NAMALWA (cell line): ENCODE measurements at places on chromosomes 4 and X.

DNA sequence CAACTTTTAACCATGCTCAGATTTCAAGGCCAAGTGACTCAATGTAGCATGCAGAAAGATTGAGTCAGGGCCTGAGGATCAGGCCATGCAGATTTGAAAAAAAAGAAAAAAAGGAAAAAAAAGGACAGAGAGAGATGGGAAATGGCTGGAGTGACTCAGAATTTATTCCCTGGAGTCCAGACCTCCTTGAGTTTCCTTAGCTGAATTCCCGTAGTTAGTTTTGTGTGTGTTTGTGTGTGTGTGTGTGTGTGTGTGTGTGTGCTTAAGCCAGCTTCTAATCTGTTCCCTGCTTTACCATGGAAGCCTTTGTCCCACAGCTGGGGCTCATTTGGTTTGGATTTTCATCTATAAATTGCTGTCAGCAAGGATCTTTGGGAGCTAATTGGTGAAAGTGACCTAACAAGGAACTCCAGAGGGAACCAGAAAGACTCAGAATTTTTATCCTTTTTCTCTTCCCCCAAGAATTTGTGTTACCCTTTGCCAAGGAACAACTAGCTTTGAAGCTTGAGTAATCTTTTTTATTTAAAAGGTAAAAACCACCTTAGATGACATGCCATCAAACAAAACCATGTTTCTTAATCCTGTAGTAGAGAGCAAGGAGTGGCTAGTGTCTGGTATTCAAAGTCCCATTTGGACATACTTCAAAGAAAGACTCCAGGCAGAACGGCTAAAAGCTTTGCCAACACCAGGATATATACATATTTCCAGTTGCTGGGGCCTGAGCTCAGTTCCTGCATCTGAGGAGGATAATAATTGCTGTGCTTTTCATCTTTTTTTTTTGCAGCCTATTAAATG is 109.0 kb upstream of the DDIT4L start:
- DNase-seq = no peak

DNA sequence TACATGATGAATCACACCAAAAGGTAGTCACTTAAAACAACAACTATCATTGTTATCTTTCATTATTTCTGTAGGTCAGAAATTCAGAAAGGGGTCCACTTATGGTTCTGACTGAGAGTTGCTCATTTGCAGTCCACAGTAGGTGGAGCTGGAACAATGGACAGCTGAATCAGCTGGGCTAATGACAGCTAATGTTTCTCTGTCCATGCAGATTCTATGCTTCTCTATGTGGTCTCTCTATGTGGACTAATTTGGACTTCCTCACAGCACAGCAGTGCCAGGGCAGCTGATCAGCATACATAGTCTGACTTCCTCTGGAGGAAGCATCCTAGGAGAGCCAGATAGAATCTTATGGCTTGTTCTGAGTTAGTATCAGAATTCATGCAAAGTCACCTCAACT is 131.7 kb upstream of the INTU start:
- DNase-seq = no peak

- no peak for DNase-seq
Observed at GRCh38 chrX:50971395-50971794, 60.9 kb downstream of the BMP15 start.

- DNase-seq = no peak
Observed at GRCh38 chr4:79048878-79049277, 109.6 kb upstream of the PAQR3 start.

DNA sequence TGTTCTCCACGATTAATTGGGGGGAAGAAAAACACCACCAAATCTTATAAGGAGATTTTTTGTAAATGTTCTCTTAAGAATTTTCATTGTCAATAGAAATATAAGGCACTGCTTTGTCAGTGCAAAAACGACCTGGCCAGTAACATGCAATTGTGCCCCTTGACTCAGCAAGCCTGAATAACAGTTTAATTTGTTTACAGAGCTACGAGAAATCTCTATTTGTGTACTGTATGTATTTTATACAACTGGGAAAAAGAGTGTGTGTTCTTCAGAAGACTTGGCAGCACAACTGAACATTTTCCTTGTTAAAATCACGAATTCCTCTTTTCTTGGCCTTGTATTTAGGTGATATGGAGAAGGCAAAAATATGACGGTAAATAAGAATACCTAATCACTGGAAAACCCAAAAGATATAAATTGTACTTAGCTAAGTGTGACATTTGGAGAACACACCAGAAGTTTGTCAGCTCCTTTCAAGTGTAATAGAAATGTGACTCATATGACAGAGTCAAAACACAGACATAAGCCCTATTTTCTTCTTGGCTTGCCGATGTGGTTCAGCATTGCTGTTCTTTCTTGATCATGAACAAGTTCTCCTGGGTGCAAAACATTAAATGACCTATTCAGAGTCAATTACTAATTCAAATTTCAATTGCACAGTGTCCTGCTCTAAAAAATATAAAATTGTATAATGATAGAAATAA is 945.0 kb upstream of the INTU start:
- DNase-seq = no peak

- no peak for DNase-seq
Observed at GRCh38 chr4:20318001-20318908, 66.5 kb downstream of the SLIT2 start.
